ENCODE measurements at places on chromosomes 11 and 22.

DNA sequence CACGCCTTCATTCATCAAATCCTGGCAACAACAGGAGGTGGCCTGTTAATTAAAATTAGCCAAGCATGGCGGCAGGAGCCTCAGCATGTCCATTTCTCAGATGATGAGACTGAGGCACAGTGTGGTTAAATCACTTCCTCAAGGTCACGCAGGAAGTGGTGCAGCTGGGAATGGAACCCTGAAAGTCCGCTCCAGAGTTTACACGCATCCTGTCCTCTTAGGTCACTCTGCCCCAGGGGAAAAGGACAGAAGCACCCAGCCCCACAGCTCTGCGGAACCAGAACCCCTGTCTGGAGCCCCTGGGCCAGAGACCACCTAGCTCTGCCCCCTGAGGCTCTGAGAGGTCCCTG, 19.6 kb downstream of the RPL3 start:
- no peak for DNase-seq

DNA sequence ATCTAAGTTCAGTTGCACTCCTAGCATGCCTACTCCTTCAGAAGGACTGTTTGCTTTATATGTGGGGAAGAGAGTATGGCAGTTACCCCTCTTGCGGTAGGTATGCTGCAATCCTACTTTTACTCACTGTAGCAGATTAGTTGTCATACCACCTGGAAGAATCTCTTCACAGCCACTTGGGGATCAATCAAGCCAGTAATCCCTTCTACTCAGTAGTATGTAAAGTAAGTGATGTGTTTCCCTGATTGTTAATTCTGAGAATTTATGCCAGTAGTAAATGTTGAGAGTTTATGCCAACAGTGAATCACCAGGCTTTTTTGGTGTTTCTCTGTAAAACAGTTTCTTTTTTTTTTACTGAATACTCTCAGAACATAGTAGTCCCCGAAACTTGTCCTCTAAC, 34.4 kb downstream of the PRMT3 start:
- DNase-seq: no peak

- no peak for DNase-seq
Measured at GRCh38 chr22:47402876-47403525, 640.6 kb downstream of the TBC1D22A start.

DNA sequence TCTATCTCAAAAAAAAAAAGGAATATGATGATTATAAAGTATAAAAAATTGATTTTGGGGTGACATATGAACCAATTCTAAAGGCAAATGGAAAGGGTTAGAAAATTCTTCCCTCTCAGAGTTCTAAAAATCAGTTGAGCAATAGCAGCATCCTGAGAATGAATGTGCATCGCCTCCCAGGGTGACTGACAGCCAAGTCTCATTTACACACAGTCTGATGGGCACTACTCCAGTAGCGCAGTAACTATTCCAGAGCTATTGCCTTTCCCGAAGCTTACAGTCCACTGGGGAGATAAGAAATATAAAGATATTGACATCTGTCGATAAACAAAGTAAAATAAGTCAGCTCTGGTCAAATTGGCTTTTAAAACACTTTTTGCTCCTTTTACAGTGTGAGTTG, 32.3 kb upstream of the SORL1 start:
- no peak for DNase-seq

DNA sequence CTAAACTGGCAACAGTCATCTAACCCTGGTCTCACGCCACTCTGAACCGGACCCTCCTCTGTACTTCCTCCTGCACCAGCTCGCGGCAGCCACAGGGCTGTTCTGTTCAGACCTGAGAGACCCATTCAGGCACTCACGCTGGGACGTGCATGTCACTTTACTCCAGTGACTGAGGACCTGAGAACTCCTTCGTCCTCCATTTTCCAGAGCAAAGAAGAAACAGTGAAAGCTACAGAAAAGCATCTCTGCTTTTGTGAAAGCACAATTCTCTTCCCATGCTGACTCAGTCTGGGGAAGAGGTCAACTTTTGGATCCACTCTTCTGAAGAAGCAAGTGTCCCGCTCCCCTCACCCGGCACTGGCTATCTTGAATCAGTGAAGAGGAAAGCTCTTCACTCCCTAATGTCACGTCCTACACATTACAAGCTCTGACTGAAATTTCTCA, 24.5 kb downstream of the PISD start:
- DNase-seq: no peak

DNA sequence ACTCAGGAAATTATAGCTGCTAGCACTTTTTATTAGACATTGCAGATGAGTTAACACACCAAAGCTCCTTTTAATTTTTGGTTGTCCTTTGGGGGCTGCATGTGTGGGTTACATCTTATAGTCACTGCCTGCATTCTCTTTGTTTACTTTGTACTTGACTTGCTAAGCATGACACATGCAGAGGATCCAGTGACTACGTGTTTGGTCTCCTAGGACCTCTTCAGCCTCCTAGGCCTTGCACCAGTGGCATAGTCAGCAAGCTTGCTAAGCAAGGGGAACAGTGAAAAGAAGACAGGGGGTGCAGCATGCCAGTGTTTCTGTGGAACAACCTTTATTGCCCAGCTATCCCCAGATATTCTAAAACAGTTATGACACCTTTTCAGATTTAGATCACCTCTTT, 108.2 kb downstream of the PAX6 start:
- DNase-seq: no peak

DNA sequence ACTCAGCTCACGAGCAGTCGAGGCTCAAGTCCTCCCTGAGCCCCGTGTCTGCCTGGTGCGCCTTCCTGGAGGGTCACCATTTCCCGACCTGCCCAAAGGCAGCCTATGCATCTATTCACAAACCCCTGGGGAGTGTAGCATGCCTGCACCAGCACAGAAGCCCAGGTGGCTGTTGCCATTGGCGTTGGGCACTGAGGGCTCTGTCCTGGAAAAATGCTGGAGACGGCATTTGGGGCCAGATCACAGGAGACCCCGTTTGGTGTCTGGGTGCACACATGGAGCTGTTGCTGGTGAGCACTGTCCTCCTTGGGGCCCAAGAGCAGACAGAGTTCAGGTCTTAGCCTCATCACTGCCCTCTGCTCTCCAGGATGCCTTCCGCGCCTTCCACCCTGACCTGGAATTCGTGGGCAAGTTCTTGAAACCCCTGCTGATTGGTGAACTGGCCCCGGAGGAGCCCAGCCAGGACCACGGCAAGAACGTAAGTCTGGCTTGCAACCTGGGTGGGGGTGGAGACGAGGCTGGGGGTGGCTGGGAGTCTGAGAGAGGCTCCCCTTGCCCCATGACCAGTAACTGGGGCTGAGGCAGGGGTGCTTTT, 9.4 kb downstream of the FADS2 start:
- no peak for DNase-seq

DNA sequence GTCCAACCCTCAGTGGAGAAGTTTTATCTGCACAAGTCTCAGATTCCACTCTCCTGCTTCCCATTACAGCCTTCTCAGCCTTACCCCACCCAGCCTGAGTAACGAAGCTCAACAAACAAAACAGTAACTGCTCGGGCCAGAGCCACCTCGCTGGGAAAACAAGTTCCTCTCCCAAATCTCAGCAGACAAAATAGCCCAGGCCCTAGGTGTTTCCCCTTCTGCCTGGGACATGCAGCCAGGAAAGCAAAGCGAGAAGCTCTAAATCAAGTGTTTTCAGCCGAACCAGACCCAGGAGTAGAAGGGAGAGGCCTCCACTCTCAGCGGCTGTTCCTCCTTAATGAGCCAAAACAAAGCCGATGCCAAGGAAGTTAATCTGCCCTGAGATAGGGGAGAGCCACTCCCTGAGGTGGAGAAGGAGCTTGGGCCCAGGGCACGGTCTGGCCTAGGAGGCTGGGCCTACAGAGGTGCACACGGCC, 44.0 kb downstream of the LIF start:
- DNase-seq: no peak

DNA sequence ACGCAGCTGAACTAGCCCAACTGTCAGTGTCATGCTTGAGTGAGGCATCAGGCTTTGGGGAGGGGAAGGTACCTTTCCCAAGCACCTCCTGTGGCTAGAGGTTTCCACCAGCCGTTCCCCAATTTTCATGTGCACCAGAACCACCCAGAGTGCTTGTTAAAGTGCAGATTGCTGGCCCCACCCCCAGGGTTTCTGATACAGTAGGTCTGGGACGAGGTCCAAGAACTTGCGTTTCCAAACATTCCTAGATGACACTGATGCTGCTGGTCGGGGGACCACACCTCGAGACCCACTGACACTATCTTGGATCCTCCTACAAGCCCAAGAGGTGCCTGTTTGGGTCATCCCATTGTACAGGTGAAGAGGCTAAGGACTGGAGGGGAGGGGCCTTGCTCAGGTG, 59.8 kb downstream of the PDE2A start:
- DNase-seq: no peak

DNA sequence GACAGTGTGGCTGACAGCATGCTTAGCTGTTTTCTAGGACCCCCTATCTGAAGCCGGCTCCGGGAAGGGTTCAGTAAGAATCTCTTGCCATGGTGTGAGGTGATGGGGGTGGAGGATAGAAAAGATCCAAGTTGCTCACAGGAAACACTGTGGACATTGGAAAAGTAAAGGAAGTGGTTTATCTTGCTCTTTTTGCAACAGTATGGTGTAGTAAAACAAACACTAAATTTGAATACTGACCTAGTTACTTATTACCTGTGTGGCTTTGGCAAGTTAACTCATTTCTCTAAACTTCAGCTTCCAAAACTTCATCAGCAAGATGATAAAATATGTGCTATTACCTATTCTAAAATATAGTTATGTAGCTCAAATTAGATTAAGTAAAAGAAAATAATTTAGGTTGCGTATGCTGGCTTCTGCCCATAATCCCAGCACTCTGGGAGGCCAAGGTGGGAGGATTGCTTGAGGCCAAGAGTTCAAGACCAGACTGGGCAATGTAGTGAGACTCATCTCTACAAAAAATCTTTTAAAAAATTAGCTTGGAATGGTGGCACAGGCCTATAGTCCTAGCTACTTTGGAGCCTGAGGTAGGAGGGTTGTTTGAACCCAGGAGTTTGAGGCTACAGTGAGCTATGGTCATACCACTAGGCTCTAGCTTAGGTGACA, 51.6 kb upstream of the APOA1 start:
- DNase-seq: no peak

- DNase-seq: no peak
Measured at GRCh38 chr11:105968021-105968697, 53.9 kb downstream of the MSANTD4 start.

DNA sequence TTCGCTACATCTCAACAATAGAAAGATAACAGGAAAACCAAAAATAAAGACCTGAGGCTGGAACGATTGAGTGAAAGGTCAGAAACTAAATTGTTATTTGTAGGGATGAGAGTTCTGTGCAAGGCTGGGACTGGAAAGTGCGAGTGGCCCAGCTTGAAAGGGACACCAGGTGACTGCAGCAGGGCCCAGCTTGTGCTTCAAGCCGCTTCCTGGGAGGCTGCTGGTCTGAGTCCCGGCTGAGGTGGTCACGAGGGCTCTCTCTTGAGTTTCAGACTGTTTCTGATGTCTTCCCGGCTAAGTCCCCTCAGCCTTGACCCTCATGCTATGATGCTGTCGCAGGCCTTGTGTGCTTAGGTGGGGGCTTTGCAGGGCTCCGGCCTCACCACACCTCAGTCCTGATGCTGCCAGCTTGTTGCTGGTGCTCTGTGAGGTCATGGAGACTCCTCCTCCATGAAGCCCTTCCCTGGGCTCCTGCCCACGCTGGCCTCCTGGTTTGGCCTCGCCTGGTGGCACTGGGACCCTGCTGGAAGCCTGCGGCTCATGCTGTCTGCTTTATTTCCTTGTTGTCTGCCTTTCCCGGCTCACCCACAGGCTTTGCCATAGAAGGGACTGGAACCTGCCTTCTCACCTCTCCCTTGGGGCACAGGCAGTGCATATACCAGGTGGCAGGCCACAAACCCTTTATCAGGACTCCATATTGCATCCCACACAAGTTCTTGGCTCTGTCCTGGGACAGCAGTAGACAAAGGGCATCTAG, 4.0 kb downstream of the BANF1 start:
- no peak for DNase-seq

- DNase-seq: no peak
Measured at GRCh38 chr11:6599449-6599848, 4.0 kb downstream of the RRP8 start.

- no peak for DNase-seq
Measured at GRCh38 chr22:49884075-49884474, 30.4 kb downstream of the ZBED4 start.

DNA sequence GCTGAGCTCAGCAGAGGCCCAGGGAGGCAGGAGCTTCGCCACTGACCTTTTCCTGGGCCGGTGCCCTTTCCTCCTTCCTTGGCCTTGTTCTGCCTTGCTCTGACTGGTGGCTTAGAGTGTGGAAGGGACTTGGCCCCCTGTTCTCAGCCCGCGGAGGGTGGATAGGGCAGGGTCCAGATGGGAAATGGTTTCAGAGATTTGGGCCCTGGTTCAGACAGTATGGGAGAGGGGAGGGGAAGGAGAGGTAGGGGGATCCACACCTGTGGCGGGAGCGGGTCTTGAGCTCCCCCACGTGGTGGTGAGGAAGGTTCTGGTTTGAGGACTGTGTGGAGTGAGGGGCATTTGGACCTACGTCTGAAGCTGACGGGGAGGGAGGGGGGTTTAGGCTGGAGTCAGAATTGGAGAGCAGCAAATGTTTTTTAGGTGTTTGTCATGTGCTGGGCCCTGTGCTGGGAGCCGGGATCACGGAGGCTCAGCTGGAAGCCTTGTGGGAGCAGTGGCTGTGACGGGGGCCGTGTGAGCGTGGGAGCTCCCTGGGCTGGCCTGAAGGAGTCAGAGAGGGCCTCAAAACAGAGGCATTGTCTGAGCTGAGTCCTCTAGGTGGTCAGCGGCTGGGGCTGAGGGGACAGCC, 27.2 kb downstream of the SHANK3 start:
- DNase-seq: no peak

DNA sequence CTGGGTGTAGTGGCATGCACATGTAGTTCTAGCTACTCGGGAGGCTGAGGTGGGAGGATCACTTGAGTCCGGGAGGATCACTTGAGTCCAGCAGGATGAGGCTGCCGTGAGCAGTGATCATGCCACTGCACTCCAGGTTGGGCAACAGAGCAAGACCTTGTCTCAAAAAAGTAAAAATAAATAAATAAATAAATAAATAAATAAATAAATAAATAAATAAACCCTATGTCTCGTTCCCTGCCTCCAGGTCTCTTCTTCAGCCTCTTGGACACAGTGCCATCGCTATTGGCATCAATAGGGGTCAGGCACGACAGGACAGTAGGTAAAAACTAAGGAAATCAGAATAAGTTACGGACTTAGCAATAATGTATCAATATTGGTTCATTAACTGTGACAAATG, 23.4 kb upstream of the SYT12 start:
- no peak for DNase-seq

All from activated naive CD8-positive, alpha-beta T cell treated with anti-CD3 and anti-CD28 coated beads, Interleukin-2, amount 50 U/mL, for 16 hours (primary cell).